ENCODE measurements at places on chromosomes 7 and 10.

- no peak for DNase-seq
These were observed 258.8 kb downstream of the THSD7A start for GRCh38 chr7:11573128-11573750.

GRCh38 chr7:37481722-37482288 lies 33.1 kb upstream of the ELMO1 start:
- no peak for DNase-seq

DNA sequence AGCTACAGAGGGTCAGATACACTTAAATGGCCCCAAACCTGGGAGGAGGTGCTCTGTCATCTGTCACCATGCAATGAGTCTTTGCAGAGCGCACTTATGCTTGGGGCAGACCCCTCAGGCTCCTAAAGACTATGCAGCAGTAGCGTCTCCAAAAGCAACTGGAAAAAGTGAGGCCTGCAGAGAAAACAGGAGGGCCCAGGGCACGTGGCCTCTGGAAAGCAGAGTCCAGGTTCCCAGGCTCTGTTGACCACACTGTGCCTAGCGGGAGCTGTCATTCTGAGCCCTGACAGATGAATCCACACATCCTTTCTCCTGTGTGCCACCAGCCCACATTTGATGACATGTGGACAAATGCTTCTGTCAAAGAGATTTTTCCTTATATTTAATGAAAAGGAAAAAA lies 66.4 kb downstream of the MINDY4 start:
- DNase-seq, result no peak

DNA sequence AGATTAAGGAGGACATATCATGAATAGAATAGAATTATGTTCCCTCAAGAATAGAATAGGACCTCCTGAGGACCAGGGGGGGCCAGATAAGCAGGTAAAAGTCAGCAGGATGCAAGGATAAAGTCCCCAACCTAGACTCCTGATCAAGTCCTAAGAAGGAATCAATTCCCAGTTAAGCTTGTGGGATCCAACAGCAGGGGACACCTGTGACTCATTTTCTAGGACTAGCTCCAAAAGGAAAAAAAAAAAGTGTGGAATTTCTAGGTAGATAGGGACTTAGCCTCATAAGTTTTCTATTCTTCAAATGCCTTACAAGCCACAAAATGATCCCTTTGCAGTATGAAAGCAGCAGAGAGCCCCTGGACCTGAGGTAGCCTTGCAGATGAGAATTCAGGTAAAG lies 336.2 kb downstream of the WDR11 start:
- no peak for DNase-seq

DNA sequence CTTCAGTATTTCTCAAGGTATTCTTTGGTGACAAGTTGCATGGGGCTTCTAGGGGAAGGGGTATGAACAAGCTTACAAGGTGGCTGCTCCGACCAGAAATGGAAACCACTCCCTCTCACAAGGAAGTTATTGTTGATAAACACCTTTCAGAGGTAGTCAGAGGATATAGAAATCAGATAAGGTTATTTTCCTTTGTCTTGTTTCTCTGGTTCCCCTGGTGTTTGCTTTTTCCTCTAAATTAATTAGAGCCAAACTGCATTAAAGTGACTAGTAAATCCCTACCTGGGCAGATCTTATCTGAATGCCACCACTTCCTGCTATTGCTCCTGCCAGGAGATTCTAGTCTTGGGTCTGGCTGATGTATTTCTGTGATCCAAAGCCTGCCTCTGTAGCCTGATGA lies 725.4 kb downstream of the INHBA start:
- no peak for DNase-seq

GRCh38 chr7:117185124-117185523 lies 137.7 kb downstream of the WNT2 start:
- DNase-seq, result no peak

GRCh38 chr10:114046087-114046458 lies 2.4 kb downstream of the ADRB1 start:
- no peak for DNase-seq

DNA sequence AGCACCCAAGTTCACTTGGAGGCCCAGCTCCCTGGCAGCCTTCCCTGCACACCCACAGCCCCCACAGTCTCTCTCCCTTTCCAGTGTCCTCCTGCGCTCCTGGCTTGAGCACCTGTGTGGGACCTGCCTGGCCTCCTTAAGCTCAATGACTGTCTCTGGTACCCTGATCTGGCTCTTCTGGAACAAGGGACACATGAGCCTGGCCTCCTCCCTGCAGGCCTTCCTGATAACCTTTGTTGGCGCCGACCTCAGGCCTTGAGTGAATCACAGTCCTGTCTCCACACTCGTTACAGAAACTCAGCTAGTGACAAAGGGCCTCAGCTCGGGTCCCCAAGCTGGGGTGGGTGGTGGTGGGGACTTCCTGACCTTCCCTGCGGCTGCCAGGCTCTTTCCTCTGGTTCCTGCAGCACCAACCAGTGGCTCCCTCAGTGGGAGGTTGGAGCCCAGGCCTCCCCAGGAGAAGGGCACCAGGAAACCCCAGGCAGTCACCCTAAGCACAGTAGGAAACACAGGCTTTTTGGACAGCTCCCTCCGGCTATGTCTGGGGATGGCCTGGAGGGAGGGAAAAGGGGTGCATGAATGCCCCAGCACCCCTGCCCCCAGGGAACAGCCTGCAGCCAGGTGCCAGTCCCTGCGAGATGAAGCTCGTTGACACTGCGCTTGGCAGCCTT lies 147.3 kb downstream of the SH3PXD2A start:
- DNase-seq, result no peak

DNA sequence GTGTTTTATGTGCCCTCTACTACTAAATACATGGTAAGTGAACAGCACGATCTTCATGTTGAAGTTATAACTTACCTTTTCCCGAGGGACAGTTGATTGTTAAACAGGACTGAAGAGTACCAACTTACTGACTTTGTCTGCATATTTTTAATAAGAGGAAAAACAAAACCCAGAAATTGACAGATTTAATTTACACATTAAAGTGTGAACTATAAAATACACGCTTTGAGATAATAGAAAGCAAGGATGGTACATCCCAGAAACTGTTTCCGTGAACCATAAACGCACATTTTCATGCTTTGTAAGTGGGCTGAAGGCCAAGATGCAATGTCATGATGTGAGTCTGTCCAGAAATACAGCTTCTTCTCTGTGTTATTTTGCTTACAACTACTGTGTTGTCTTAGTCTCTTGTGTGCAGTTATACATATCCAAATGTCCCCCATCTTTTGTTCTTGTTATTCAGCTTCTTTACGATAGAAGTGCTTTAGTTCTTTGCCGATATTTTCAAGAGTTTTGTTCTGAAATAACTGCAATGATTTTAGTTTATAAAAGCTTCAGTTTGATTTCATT lies 190.1 kb downstream of the MLLT10 start:
- no peak for DNase-seq
